Thymus (tissue), 14 donors: ENCODE measurements at places on chromosomes 6 and 20.
A peak's percentile ranks its signal among the peaks of the same experiment; 100 is the strongest.

DNA sequence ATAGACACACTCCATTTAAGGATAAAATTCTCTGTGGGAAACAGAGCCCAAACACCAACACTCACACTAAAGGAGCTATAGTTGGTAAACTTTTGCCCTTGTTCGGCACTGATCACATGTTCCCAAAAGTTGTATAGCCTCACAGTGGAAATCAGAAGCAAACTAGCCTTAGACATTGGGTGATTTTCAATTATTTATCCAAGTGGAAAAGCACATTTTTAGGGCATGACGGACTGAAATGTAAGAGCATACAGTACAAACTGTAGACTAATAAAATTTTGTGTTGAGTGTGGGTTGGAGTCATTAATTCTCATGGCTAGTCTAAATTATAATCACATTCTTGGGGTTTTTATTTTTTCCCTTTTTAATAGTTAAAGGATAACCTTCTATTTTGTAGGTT is 202.4 kb downstream of the MOXD1 start:
- no peak for DNase-seq

- DNase-seq: no peak
Measured at GRCh38 chr6:11994875-11995461, 17.1 kb upstream of the HIVEP1 start.

DNA sequence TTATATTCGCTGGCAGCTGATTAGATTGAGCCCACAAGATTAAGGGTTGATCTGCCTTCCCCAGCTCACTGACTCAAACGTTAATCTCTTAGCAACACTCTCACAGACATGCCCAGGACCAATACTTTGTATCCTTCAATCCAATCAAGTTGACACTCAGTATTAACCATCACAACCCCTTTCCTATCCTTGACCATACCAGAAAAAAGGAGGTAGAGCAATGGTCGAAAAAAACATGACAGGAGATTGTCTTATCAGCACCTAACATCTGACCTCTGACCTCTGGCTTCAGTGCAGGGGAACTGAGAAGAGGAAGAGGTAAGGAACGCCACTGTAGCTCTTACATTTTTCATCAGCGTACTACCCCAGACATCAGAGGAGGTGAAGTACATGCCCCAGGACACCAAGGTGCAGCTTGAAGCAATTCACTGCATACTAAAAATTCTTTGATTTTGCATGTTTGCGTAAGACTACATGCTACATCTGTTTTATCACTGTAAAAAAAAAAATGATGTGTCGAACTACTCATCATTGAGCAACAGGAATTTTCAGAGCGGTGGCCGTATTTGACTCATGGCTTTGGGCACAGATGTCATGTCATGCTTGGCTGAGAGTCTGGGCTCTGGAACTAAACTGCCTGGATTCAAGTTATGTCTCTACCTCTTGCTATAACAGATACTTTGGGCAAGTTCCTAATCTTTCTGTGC is 188.0 kb upstream of the TAB2 start:
- DNase-seq: no peak

- no peak for DNase-seq
Measured at GRCh38 chr6:149457316-149457884, 27.4 kb downstream of the ZC3H12D start.

- DNase-seq: no peak
Measured at GRCh38 chr6:3208098-3208774, 19.2 kb downstream of the TUBB2B start.

GRCh38 chr6:27753668-27754407 is 158.4 kb downstream of the OR2B2 start:
- no peak for DNase-seq

GRCh38 chr6:5781966-5782556 is 224.7 kb downstream of the NRN1 start:
- DNase-seq: no peak

- DNase-seq: no peak
Measured at GRCh38 chr6:63868351-63868750, 232.7 kb downstream of the PHF3 start.

DNA sequence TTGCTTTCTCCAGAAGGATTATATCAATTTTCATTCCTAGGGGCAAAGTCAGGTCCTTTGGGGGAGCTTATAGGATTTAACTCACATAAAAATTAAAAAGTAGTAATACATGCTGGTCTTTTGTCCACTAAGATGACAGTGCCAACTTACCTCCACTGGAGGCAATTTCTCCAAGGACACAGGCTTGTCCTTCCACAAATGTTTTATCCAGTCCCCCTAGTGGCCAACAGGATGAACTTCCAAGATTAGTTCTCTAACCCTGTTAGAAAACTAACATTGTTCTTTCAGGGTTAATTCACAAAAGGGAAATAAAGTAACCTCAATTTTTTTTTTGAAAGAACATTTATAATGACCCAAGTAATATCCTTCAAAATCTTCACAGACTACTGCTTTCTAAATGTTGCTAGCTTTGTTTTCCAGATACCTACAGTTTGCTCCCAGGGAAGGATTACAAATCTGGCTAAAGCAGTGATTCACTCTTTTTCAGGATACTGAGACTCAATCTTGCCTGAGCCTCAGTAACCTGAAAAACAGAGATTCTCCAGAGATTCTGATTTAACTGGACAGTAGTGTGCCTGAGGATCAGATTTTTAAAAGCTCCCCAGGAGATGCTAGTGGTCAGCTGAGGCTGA is 31.7 kb upstream of the UBR2 start:
- DNase-seq: no peak

GRCh38 chr6:16764188-16764950 is 3.1 kb upstream of the ATXN1 start:
- peak; percentile 50 for DNase-seq

- DNase-seq: no peak
Measured at GRCh38 chr20:1505361-1505760, 14.1 kb upstream of the SIRPB2 start.

- no peak for DNase-seq
Measured at GRCh38 chr20:21149344-21149743, 23.5 kb downstream of the KIZ start.
